Ascending aorta (tissue), 2 donors: ENCODE measurements at places on chromosomes 1 and 21. TPM values are rescaled to one million over a fixed set of nuclear protein-coding genes. Genes with fewer than 3 reads are reported as not detected.
A peak's percentile ranks its signal among the peaks of the same experiment; 100 is the strongest.

- H3K4me3 ChIP-seq, result no peak overlapping the region
- H3K4me1 ChIP-seq, result peaks cover 8% of the 10 kb centered on the region
- H3K27ac ChIP-seq, result peak overlapping the region; percentile 82
Observed at GRCh38 chr1:86429835-86430234, 5.9 kb downstream of the CLCA2 start.

MROH9 gene
- total RNA-seq, result not detected

DNA sequence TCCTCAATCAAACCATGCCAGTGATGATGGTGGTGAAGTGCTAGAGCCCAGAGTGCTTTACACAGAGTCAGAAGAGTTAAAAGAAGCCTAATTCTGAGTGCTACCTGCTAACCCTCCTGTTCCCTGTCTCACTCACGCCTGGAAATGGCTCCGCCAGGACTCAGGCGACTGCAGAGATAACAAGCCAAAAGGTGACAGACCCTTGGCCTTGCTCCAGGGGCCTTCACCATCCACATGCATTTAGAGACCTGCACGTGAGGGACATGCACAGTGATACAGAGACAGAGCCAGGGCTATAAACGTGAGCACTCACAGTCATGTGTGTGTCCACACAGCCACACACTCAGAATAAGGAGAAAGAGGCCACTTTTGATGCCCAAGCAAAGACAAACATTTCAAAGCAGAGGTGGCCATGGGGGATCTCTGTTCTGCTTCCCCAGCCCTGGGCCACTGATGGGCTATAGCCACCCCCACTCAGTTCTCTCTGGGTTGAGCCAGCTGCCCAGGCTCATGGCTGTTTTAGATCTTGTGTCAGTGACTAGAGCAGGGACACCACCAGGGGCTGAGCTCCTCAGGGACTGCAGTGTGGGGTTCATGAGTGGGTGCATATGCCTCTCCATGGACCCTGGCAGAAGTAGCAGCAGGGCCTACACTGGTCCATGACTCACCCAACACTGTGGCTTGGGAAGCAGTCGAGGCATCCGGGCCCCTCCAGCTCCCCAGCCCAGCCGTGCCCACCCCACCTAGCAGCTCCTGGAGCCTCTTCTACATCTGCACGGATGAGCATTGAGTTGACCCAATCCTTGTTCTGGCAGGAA, 117.2 kb downstream of the EPHB2 start:
- H3K27ac ChIP-seq, result no peak overlapping the region
- H3K4me3 ChIP-seq, result no peak overlapping the region
- H3K27me3 ChIP-seq, result no peaks in the 10 kb centered on the region
- no peaks in the 10 kb centered on the region for H3K36me3 ChIP-seq
- no peak for DNase-seq
- H3K4me1 ChIP-seq, result no peaks in the 10 kb centered on the region

GRCh38 chr1:230809256-230809990, 58.9 kb downstream of the C1orf198 start:
- H3K4me3 ChIP-seq, result no peak overlapping the region
- no peaks in the 10 kb centered on the region for H3K36me3 ChIP-seq
- H3K27me3 ChIP-seq, result no peaks in the 10 kb centered on the region
- H3K27ac ChIP-seq, result peak overlapping the region; percentile 82
- DNase-seq, result no peak

GRCh38 chr1:203057911-203058675, 27.7 kb downstream of the MYOG start:
- no peaks in the 10 kb centered on the region for H3K4me1 ChIP-seq
- no peak for DNase-seq
- no peak overlapping the region for H3K27ac ChIP-seq
- no peak overlapping the region for H3K4me3 ChIP-seq
- peaks cover 3% of the 10 kb centered on the region for H3K36me3 ChIP-seq

- no peak overlapping the region for H3K4me3 ChIP-seq
- H3K27me3 ChIP-seq, result no peaks in the 10 kb centered on the region
- H3K4me1 ChIP-seq, result peaks cover 36% of the 10 kb centered on the region
- no peak for DNase-seq
- H3K27ac ChIP-seq, result no peak overlapping the region
Observed at GRCh38 chr1:39220891-39221870, 16.7 kb downstream of the MACF1 start.

DNA sequence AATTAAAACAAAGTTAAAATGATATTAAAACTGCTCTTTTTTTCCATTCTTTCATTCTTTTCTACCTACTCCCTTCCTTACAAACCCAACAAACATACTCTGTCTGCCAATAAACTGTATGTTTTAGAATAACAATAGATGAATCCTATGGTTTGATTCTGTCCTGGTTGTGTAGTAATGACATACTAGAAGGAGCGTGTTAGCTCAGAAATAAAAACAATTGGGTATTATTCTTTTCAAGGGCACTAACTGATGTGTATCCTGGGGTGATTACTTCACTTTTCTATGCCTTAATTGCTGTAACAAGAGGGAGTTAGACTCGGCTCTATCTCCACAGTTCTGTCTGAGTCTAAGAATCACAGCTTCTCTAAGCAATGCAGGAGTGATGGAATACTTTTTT, 194.4 kb downstream of the GIPC2 start:
- no peak for DNase-seq
- no peak overlapping the region for H3K27ac ChIP-seq
- H3K4me1 ChIP-seq, result no peaks in the 10 kb centered on the region

- no peaks in the 10 kb centered on the region for H3K4me1 ChIP-seq
- H3K27me3 ChIP-seq, result no peaks in the 10 kb centered on the region
- no peaks in the 10 kb centered on the region for H3K36me3 ChIP-seq
- DNase-seq, result no peak
Observed at GRCh38 chr1:184223216-184223615, 163.6 kb upstream of the C1orf21 start.

DNA sequence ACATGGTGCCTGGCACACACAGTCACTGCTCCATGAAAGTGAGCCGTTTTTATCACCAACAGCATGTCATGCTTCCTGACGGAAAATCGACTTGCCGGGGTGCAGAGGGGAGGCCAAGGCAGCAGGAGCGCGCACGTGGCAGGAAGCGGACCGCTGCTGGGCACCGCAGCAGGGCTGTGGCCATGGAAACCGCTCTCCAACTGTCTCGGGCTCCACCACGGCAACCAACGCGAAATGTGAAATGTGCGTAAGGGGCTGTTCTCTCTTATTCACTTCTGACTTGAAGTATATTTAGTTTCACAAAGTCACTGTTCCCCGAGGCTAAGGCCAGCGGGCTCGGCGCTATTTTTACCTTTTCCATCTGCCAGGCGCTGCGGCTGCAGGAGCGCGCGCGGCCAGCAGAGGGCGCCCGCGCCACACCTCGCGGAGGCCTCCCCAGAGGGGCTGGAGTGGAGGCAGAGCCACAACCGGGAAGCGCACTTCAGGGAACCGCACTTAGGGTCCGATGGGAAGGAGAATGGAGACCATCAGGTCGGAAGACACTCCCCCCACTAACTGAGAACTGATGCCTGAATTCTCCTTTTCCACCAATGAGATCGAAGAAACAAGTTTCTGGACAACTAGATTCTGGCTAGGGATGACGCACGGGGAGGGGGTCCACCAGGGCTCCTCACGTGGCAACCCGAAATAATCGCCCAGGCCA, 19.7 kb downstream of the RCC2 start:
- no peak overlapping the region for H3K4me3 ChIP-seq
- no peak overlapping the region for H3K27ac ChIP-seq
- no peaks in the 10 kb centered on the region for H3K4me1 ChIP-seq
- H3K36me3 ChIP-seq, result peaks cover 48% of the 10 kb centered on the region

WRAP73 gene
- 14.4 TPM for total RNA-seq

DNA sequence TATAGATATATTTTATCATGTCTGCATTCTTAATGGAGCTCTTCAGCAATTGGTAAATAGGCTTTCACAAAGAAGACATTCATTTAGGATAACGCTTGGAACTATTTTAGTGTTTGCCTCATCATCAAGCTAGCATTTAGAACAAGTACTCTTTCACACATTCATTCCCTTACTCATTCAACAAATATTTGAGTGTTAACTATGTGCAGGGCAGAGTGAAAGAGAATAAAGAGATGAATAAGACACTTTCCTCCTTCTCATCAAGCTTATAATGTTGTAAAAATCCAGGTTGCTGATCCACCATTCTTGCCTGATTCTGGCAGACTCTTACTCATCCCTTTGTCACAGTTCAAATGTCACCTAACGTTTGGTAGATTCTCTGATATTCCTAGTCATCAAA, 386.3 kb upstream of the BEND5 start:
- no peak overlapping the region for H3K27ac ChIP-seq
- DNase-seq, result no peak
- H3K27me3 ChIP-seq, result no peaks in the 10 kb centered on the region
- H3K4me3 ChIP-seq, result no peak overlapping the region

- H3K36me3 ChIP-seq, result peaks cover 24% of the 10 kb centered on the region
- no peak for DNase-seq
- no peak overlapping the region for H3K4me3 ChIP-seq
Observed at GRCh38 chr1:48371598-48371997, 100.4 kb downstream of the SPATA6 start.

GRCh38 chr1:51627672-51628071, 10.8 kb downstream of the OSBPL9 start:
- H3K36me3 ChIP-seq, result no peaks in the 10 kb centered on the region
- no peak for DNase-seq
- no peak overlapping the region for H3K27ac ChIP-seq
- no peak overlapping the region for H3K4me3 ChIP-seq
- H3K4me1 ChIP-seq, result peaks cover 31% of the 10 kb centered on the region
- H3K27me3 ChIP-seq, result no peaks in the 10 kb centered on the region

DNA sequence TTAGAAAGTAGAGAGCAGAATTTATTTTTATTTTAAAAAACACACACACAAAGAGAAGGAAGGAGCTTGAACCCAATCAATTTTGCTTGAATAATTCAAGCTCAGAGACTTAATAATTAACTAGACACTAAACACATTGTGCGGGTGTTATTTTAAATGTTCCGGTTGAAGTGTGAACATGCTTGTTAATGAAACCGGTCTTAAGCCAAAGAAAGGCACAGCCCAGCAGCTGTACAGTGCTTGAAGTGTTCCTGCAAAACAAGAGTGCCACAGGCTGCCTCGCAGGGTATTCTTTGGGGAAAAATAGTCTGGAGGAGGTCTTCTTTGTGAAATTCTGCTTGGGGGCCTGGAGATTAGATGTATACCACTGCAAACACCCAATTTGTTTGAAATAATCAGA, 2.2 kb upstream of the CDC42BPA start:
- H3K4me3 ChIP-seq, result no peak overlapping the region
- no peak for DNase-seq
- H3K27ac ChIP-seq, result no peak overlapping the region

APP gene
- total RNA-seq, result 350 TPM

GRCh38 chr1:70910013-70910412, 137.6 kb downstream of the PTGER3 start:
- no peak for DNase-seq
- H3K4me1 ChIP-seq, result no peaks in the 10 kb centered on the region
- H3K36me3 ChIP-seq, result no peaks in the 10 kb centered on the region

CHD5 gene
- 4.0 TPM for total RNA-seq

GRCh38 chr1:54996869-54997710, 1.6 kb upstream of the BSND start:
- no peaks in the 10 kb centered on the region for H3K27me3 ChIP-seq
- no peak overlapping the region for H3K27ac ChIP-seq
- no peaks in the 10 kb centered on the region for H3K4me1 ChIP-seq
- H3K4me3 ChIP-seq, result peak overlapping the region; percentile 16

DNA sequence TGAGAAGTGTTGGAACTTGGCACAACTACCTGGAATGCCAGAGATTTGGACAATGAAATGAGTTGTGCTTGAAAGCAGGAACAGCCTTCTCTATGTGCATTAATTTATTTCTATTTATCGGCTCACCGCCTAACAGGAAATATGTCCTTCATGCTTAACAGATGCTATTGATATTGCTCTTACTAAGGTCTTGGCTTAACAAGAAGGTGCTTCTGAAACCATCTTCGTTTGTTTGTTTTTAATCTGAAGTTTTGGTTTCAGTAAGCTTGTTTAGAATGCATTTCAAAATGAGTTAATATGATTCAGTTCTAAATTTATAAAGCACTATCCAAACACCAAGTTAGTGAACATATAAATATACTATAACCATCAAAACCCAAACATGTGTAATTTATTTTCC, 898.3 kb upstream of the B3GALT2 start:
- no peaks in the 10 kb centered on the region for H3K36me3 ChIP-seq
- no peak for DNase-seq
- H3K4me3 ChIP-seq, result no peak overlapping the region
- H3K27me3 ChIP-seq, result no peaks in the 10 kb centered on the region
- H3K4me1 ChIP-seq, result no peaks in the 10 kb centered on the region

GRCh38 chr1:46412893-46413595, 18.9 kb downstream of the FAAH start:
- DNase-seq, result no peak
- no peak overlapping the region for H3K27ac ChIP-seq
- H3K27me3 ChIP-seq, result no peaks in the 10 kb centered on the region

- H3K27ac ChIP-seq, result no peak overlapping the region
- DNase-seq, result no peak
- no peaks in the 10 kb centered on the region for H3K27me3 ChIP-seq
- peaks cover 6% of the 10 kb centered on the region for H3K4me1 ChIP-seq
- no peaks in the 10 kb centered on the region for H3K36me3 ChIP-seq
Observed at GRCh38 chr21:39316729-39317128, 3.3 kb upstream of the BRWD1 start.

CFHR2 gene
- total RNA-seq, result not detected

DNA sequence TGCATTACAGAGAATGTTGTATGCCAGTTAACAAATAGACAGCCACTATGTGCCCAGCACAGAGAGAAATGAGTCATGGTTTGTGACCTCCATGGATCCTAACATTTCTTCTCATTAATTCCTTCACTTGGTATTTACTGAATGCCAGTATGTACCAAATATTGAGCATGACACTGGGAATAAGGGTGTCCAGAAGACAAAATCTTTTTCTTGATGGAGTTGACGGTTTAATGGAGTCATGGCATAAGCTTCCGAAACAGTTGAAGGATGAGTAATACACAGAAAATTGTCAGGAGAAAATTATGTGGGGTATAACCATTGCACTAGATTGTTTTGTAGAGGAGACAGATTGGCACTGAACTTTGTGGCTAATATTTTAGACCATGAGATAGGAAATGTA, 36.9 kb downstream of the PTGFR start:
- H3K27ac ChIP-seq, result no peak overlapping the region
- no peaks in the 10 kb centered on the region for H3K4me1 ChIP-seq
- DNase-seq, result no peak
- H3K4me3 ChIP-seq, result no peak overlapping the region
- H3K36me3 ChIP-seq, result no peaks in the 10 kb centered on the region
- H3K27me3 ChIP-seq, result no peaks in the 10 kb centered on the region
